NCI-H2081 (cell line): ENCODE measurements at places on chromosomes 1 and 21.

DNA sequence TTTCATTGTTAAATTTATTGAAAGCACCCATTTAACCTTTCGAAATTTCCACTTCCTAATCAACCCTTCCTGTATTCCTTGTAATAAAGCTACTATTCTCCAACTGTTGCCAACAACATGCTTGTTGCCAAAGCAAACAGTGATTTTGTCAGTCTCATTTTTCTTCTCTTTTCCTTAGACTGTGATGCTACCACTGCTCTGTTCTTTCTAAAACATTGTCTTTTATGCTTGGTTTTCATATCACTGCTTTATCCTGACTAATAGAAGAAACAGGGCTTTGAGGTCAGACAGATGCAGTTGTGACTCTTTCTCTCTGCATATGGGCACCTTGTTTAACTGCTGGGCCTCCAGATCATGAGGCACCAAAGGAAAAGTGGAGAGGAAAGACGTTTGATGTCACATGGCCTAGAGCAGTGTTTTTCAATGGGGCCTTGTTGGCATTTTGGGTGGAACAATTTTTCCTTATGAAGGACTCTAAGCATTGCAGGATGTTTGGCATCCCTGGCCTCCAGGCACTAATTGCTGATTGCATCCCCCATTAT, 56.1 kb downstream of the HMCN1 start:
- DNase-seq, result no peak

DNA sequence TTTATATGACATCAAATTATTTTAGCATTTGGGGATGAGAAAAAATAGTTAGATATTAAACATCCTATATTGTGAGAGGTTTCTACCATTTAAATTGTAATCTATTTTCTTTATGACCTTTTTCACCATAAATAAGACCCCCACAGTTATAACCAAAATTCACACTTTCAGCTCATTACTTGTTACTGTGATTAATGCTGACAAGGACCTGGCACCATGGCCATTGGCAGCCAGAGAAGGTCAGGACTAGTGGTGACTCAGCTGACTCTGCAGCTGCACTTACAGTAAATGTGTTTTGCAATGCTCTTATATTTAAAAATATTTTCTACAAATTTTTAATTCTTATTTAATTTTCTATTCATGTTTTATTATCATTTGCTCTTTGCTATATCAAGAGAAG, 133.3 kb upstream of the C1orf105 start:
- DNase-seq, result no peak

DNA sequence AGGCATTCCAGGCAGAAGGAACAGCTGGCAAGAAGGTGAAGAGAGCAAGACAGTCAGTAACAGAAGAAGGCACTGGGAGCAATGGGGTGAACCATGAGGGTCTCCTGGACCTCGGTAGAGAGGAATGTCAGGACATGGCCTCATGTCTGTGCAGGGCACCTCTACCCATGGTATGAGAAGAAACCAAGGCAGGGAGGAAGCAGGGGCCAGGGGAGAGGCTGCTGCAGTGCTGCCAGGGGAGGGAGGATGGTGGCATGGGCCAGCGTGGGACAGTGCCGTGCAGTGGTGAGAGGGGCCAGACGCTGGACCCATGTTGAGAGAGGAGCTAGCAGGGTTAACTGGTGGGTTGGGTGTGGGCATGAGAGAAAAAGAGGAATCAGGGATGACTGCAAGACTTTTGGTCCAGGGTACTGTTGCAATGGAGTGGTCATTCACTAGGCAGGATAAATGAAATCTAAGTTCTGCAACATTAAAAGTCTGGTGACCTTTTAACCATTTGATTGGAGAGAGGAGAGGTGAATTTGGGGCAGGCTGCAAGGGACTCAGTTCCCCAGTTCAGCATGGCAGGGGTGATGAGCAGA, 577.6 kb downstream of the MATN1 start:
- no peak for DNase-seq

GRCh38 chr1:235009074-235009473, 119.6 kb downstream of the TOMM20 start:
- DNase-seq, result no peak

GRCh38 chr1:169042377-169042776, 64.1 kb upstream of the ATP1B1 start:
- no peak for DNase-seq

DNA sequence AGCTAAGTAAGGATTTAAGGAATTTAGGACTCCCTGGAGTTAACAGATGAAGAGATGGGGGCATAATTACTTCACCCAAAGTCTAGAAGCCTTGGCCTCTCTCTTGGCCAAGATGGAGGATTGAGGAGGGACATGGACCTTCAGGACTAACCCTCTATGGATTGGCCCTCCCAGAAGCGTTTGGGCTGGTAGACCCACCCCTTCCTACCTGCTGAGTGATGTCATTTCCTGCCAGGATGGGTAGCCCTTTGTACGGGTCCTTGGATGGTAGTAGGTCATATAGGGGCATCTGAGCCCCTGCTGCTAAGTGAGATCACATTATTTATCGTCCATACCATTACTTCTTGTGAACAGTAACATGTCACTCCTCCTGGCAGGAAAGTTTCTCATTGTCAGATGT, 17.7 kb downstream of the LURAP1 start:
- no peak for DNase-seq

- DNase-seq, result no peak
Measured at GRCh38 chr1:195886000-195886399, 722.2 kb downstream of the KCNT2 start.

GRCh38 chr1:2999571-2999970, 21.7 kb upstream of the ACTRT2 start:
- no peak for DNase-seq

GRCh38 chr1:8879922-8880676, 1.6 kb upstream of the ENO1 start:
- no peak for DNase-seq

DNA sequence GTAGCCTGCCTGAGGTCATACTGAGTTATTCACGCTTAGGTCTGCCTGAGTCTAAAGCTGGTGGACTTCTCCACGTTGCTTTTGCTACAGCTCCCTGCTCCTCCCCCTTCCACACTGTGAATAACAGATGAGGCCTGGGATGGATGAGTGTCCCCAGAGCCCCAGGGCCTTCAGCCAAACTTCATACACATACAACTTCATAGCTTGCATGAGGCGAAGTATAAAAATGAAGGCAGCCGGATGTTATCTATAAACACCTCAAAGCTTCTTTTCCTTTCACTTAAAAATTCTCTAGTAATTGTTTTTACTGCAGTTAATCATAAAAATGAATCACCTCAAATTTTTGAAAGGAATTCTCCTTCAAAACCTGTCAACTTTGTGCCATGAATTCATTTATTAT, 70.2 kb downstream of the DAB1 start:
- DNase-seq, result no peak

DNA sequence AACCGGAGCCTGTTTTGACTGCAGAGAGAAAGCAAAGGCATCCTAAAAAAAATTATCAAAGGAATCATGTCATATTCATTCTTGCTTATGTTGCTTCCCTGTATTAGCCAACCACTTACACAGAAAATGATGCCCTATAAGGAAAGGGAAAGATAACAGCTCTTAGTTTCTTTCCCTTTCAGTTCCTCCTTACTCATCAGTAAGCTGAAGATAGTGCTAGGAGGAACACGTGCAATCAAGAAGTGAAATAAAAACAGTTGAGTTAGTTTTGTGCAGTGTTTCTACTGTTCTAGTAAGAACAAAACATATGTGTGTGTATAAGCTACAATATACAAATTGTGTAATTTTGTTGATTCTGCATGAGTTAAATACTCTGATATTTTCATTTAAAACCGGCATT, 45.3 kb upstream of the MTF2 start:
- no peak for DNase-seq

GRCh38 chr1:13462682-13463081, 51.1 kb downstream of the LRRC38 start:
- DNase-seq, result no peak

DNA sequence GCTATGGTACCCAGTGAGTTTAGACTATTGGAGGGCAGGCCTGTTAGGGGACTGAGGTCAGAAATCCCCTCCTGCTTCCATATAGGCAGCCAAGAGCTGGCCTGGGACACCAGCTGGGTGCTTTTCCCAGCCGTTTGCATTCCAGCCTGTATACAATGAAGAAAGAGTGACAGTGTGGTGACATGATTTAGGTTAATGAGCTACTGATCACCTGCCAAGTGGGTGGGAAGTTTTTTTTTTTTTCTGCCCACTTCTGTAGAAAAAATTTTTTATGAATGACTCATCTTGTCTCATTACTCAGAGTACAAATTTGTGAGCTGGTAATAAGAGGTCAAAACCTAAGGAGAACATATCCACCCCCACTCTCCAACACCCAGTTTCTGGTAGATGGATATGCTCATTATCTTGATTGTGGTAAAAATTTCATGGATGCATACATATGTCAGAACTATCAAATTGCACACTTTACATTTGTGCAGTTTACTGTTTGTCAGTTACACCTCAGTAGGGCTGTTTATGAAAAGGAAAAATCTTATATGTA, 16.4 kb upstream of the CGN start:
- DNase-seq, result no peak

- DNase-seq, result no peak
Measured at GRCh38 chr1:208423526-208423925, 179.3 kb upstream of the PLXNA2 start.

GRCh38 chr1:30762152-30762929, 4.8 kb upstream of the LAPTM5 start:
- DNase-seq, result no peak

- DNase-seq, result no peak
Measured at GRCh38 chr1:87273291-87273690, 55.4 kb upstream of the LMO4 start.

GRCh38 chr1:54611621-54612020, 11.7 kb downstream of the FAM151A start:
- no peak for DNase-seq

- DNase-seq, result no peak
Measured at GRCh38 chr1:46617108-46617800, 643 bp upstream of the MOB3C start.

- DNase-seq, result no peak
Measured at GRCh38 chr1:161195171-161195570, 3.7 kb downstream of the ADAMTS4 start.

GRCh38 chr1:47563201-47563600, 125.4 kb downstream of the FOXD2 start:
- no peak for DNase-seq

DNA sequence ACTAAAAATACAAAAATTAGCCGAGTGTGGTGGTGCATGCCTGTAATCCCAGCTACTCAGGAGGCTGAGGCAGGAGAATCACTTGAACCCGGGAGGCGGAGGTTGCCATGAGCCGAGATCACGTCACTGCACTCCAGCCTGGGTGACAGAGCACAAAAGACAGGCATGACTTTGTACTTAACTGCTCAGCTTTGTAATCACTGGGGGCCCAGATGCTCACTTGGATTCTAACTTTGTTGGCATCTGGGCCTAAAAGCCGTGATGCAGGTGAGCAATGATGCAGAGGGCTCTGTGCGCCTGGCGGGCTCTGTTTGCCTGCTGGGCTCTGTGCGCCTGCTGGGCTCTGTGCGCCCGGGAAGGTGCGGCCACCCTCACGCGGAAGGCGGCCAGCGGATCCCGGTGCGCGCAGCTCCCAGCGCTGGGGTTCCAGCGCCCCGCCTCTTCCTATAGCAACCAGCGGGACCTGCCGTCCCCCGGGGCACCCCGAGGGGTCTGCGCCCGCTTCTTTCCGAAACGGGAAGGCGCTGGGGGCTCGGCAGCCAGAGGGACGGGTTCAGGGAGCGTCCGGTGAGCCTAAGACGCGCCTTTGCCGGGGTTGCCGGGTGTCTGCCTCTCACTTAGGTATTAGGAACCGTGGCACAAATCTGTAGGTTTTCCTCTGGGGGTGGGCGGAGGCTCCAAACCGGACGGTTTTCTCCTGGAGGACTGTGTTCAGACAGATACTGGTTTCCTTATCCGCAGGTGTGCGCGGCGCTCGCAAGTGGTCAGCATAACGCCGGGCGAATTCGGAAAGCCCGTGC, 31.7 kb downstream of the PRMT2 start:
- no peak for DNase-seq

DNA sequence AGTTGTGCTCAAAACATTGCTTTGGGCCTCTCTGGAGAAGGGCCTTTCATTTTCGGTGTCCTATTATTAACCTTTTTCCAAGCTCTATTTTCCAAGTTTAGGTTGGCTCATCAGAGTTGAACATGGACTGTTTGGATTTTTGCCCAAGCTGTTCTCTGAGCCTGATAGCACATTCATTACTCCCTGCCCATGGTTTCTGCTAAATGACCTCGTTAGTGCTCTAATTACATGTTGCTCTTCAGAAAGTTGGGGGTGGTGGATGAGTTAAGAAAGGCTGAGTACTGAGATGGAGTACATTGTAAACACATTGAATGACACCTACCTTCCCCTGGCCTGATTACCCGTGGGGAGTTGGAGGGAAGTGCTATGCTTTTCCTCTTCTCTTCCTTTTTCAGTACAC, 38.9 kb downstream of the LMO4 start:
- peak; percentile 15 for DNase-seq

- no peak for DNase-seq
Measured at GRCh38 chr21:37450445-37450941, 83.9 kb downstream of the DYRK1A start.

DNA sequence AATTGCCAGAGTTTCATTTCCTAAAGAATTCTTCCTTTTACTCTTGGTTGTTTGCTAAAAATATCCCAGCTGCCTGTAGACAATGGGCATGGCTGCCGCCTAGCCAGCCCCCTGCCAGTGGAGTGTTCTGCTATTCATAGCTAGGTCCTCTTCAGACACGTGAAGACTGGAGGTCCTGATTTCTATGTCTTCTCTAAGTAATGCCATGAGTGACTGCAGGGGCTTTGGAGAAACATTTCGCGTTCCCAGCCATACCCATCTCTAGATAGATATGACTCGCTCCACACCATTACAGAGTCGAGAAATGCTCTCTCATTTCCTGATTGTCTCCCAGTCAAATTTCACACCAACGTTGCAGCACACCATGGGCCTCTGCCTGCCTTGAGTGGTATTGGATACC, 99.5 kb upstream of the BACE2 start:
- DNase-seq, result peak; percentile 12
